ENCODE measurements at places on chromosomes 11 and 22. TPM values are rescaled to one million over a fixed set of nuclear protein-coding genes. Genes with fewer than 3 reads are reported as not detected.

GRCh38 chr11:77442394-77443053 is 31.4 kb downstream of the PAK1 start:
- no peaks in the 10 kb centered on the region for H3K4me1 ChIP-seq
- no peak for DNase-seq
- H3K27me3 ChIP-seq = no peaks in the 10 kb centered on the region
- no peak overlapping the region for H3K27ac ChIP-seq
- H3K36me3 ChIP-seq = no peaks in the 10 kb centered on the region

CCDC82 gene
- total RNA-seq = 28.1 TPM

GRCh38 chr22:45227645-45228400 is 12.9 kb downstream of the KIAA0930 start:
- H3K36me3 ChIP-seq = no peaks in the 10 kb centered on the region
- no peak overlapping the region for H3K27ac ChIP-seq
- H3K4me1 ChIP-seq = no peaks in the 10 kb centered on the region
- H3K27me3 ChIP-seq = no peaks in the 10 kb centered on the region

DNA sequence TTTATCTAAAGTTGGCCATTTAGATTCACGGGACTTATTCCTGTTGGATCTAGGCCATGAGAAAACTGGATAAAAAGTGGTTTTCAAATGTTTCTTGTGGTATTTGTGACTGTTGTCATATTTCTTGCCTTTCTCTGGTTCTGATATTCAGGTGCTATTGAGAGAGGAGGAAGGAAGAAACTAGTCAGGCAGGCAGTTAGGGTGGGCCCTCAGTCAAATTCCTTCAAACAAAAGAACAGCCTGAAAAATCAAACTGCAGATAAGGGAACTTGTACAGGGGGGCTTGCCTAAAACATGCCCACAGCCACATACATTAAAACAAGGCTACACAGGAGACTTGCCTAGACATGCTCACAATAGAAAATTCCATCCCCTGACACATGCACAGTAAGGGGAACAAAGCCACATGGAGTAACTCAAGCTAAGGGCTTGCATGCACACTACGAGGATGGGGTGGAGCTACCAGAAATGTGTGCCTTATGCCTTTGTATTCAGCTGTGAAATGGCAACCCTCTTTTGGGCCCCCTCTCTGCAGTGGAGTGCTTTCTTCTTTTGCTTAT is 18.2 kb downstream of the NCR3LG1 start:
- no peak for DNase-seq
- H3K27ac ChIP-seq = no peak overlapping the region
- H3K27me3 ChIP-seq = no peaks in the 10 kb centered on the region
